Parietal lobe (tissue), 2 donors: ENCODE measurements at places on chromosomes 12 and 14. TPM values are rescaled to one million over a fixed set of nuclear protein-coding genes. Genes with fewer than 3 reads are reported as not detected.

Gene IRAK3
- 6.9 TPM for total RNA-seq

Gene CD69
- total RNA-seq: not detected

Gene CPNE6
- total RNA-seq: 27.2 TPM

Gene GLT8D2
- 13.5 TPM for total RNA-seq

Gene CSRP2
- total RNA-seq: 280 TPM

Gene CLEC1B
- total RNA-seq: not detected

Gene TMBIM4
- 24.7 TPM for total RNA-seq

Gene WSCD2
- 4.7 TPM for total RNA-seq

Gene ABCB9
- 42.3 TPM for total RNA-seq

Gene CNTN1
- total RNA-seq: 297 TPM

Gene REP15
- 4.7 TPM for total RNA-seq

Gene RPGRIP1
- total RNA-seq: 0.94 TPM

Gene IFNG
- not detected for total RNA-seq

Gene SLC38A4
- 0.63 TPM for total RNA-seq

Gene MGST1
- total RNA-seq: 2.8 TPM

Gene RIC8B
- 37.9 TPM for total RNA-seq

Gene KRT79
- not detected for total RNA-seq

Gene SPRYD3
- 24.1 TPM for total RNA-seq

Gene SAMD4A
- total RNA-seq: 15.7 TPM

Gene FSCB
- 0.31 TPM for total RNA-seq

Gene CLEC2D
- 17.8 TPM for total RNA-seq

Gene RNASE3
- total RNA-seq: not detected

Gene ATN1
- total RNA-seq: 22.5 TPM

Gene RHOJ
- 7.2 TPM for total RNA-seq

Gene TAS2R42
- total RNA-seq: not detected

Gene RAPGEF3
- total RNA-seq: 17.5 TPM

Gene NPFF
- not detected for total RNA-seq

Gene EIF2S3B
- 0.94 TPM for total RNA-seq

Gene KRT74
- not detected for total RNA-seq

Gene CLEC4D
- not detected for total RNA-seq

Gene KRT86
- not detected for total RNA-seq

Gene SLC35E3
- total RNA-seq: 18.2 TPM

Gene ANHX
- not detected for total RNA-seq

Gene GUCY2C
- total RNA-seq: not detected

Gene NFKBIA
- 32.9 TPM for total RNA-seq

Gene MAPK1IP1L
- 31.9 TPM for total RNA-seq
